Stimulated activated CD4-positive, alpha-beta T cell treated with anti-CD3 and anti-CD28 coated beads, Interleukin-15, amount 100 ng/mL, for 1 hour (primary cell): ENCODE measurements at places on chromosomes 5 and 9.

DNA sequence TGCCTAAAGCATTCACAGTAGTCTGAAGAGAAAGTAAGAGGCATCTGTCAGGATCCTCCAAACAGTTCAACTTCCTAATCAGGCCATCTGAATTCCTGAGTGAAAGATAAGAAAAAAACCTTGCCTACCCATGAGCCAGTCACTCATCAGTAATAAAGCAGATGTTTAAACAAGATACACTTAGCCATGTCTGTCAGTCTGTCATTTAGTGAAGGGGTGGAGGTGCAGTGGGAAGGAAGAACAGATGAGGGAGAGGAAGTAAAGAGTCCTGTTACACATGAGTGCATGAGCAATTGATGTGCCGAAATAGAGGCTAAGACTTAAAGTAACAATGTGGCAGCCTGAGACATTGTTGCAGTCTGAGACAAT is 29.9 kb upstream of the DMRTA1 start:
- DNase-seq, result no peak

DNA sequence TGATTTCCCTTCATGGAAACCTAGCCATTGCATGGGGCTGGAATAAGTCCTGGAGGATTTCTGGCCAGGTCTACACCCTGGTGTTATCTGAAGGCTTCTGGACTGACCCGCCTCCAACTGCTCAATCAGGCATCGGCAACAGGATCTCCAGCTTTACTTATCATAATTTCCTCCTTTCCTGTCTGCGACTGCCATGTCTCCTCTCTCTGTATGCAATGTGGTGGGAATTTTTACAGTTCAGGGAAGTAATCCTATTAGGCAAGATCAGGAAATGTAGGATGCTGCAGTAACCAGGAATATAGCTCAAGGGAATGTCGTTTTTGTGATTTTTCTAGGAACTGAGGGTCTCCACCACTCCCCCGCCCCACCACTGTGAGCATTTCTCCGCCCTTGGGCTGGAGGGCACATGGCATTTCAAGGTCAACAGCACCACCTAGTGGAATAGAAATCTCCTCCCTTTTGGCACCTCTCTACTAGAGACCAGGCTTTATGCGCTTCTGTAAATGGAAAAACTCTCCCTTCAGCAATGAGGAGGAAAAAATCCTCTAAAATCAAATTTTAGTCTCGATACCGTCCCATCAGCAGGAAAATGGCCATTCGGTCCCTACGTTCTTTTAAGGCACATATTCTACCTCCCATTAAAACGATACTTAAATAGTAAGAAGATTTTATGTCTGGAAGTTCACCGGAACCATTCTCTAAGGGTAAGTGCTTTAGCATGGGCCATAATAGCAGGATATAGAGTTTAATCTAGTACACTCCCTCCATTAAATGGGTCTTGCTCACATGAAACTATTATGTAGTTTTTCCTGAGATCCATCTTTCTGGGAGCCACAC is 93.0 kb downstream of the YTHDC2 start:
- no peak for DNase-seq

GRCh38 chr5:165525271-165525670 is 2019.9 kb downstream of the MAT2B start:
- no peak for DNase-seq

DNA sequence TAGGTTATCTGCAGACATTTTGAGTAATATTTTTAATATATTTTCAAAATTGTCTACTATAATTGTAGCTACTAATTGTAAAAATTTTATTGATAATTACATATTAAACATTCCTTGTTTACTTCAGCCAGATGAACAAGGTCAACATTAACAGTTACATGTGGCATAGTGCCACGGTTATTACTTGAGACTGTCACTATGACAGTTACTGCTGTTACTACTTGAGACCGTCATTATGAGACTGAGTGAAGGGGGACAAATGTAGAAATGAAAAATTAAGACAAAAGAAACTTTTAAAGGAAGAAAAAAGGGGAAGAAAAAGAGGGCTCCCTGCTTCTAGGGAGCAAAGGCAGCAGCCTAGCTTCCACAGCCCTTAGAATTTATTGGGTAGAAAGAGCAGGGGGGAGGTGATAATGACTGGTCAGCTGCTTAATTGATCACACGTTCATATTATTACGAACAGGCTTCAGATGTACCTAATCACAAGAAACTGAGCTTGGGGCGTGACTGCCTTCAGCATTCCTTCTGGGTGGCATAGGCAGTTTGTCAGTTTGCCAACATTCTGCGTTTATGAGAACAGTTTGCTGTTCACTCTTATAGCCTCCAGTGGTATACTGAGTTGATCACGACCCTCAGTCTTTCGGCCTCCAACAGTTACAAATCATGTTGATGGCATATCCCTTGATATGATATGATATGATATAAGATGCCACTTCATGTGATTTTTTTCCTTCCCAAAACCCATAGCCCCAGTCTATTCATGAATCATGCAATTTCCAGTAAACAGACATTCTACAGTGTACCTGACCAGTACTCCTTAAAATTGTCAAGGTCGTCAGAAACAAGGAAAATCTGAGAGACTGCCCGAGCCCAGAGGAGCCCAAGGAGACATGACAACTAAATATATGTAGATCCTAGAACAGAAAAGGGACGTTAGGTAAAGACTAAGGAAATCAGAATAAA is 13.1 kb downstream of the MARCHF6 start:
- DNase-seq, result no peak

DNA sequence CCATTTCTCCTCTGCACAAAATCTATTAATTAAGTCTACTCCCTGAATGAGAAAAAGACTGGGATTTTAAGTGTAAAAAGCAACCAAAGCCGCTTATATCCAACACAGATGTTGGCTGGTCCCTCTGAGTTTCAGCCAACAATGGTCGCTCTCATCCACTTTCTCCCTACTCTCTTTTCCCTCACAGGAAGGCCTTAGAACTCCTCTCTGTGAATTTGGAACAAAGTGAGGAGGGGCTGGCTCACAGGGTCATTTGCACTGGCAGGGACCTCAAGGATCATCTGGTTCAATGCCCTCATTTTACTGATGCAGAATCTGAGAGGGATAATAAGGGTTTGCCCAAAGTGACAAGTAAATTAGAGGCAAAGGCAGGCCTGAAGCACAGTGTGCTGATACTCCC is 64.0 kb downstream of the DPYSL3 start:
- no peak for DNase-seq

GRCh38 chr5:96808868-96809558 is 1.3 kb upstream of the ERAP1 start:
- no peak for DNase-seq

GRCh38 chr9:135561391-135562234 is at the start of gene PAEP:
Gene PAEP, plus strand, starts transcription at chr9:135561756.
- DNase-seq, result no peak

- DNase-seq, result no peak
Observed at GRCh38 chr9:125910286-125910685, 163.1 kb downstream of the PBX3 start.

GRCh38 chr5:87665166-87665565 is 252.4 kb upstream of the CCNH start:
- DNase-seq, result no peak

DNA sequence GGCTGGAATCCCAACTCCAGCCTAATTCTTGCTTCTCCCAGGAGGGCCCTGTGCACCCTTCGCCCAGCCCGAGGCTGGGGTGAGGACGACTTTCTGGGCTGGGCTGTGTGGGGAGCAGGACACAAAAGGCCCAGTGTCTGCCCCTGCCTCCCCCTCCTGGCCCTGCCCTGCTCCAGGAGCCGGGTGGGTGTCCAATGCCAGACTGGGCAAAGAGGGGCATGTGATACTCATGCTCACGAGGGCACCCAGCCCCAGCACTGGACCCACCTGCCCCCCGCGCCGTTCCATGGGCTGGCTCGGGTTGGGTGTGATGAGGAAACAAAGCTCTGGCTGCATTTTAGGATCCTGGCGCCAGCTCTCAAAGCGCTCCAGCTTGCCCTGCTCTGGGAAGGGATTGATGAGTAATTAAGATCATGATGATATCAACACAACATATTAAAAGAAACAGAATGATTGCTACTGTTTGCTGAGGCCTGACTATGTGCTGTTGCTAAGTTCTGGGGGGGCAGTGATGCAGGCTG is 30.7 kb downstream of the LHX2 start:
- no peak for DNase-seq

DNA sequence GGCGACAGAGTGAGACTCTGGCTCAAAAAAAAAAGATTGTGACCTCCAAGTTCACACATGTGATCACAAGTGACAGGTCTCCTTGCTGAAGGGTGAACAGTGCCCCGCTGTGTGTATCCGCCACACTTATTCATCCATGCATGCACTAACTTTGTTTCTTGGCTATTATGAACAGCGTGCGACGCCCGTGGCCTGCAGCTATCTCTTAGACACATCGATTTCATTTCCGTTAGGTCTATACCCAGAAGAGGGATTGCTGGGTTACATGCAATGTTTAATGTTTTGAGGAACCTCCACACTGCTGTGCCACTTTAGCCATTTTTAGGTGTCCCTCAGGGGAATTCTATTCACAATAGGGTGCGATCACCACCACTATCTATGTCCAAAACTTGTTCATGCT is 12.1 kb upstream of the EGFL7 start:
- no peak for DNase-seq

DNA sequence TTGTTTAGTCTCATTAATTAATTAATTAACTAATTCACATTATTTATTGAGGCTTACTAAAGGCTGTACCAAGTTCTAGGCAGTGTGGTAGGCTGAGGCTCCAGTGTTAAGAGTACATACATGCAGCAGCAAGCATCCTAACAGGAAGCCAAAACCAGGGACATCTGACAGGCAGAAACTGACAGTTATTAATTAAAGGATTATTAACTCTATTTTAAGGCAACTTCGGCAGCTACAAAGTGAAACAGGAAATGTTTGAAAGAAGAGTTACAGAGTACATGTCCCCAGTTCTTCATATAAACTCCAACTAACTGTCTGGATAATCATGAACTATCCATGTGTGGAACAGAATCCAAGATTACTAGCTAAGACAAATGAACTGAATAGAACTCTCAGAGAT is 39.3 kb upstream of the GABRB2 start:
- DNase-seq, result no peak

GRCh38 chr5:37207802-37208201 is 41.4 kb downstream of the CPLANE1 start:
- no peak for DNase-seq

- peak; percentile 61 for DNase-seq
Observed at GRCh38 chr5:1644810-1645571, 121.2 kb upstream of the LPCAT1 start.

GRCh38 chr5:170302653-170303501 is 5.3 kb upstream of the LCP2 start:
- DNase-seq, result no peak

DNA sequence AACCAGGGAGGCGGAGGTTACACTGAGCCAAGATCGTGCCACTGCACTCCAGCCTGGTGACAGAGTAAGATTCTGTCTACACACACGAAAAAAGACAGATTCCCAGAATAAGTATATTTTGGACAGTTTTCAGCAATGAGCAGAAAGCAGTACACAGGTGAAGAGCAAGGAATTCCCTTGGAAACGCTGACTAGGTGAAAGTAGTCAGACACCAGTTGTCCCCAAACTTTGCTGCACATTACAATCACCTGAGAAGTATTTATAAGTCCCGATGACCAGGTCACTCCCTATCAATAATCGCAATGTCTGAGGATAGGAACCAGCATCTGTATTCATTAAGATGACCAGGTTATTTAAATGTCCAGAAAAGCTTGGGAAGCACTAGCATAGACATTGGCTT is 78.3 kb downstream of the CPLANE1 start:
- no peak for DNase-seq

GRCh38 chr5:10556893-10557746 is 6.8 kb upstream of the ANKRD33B start:
- no peak for DNase-seq

DNA sequence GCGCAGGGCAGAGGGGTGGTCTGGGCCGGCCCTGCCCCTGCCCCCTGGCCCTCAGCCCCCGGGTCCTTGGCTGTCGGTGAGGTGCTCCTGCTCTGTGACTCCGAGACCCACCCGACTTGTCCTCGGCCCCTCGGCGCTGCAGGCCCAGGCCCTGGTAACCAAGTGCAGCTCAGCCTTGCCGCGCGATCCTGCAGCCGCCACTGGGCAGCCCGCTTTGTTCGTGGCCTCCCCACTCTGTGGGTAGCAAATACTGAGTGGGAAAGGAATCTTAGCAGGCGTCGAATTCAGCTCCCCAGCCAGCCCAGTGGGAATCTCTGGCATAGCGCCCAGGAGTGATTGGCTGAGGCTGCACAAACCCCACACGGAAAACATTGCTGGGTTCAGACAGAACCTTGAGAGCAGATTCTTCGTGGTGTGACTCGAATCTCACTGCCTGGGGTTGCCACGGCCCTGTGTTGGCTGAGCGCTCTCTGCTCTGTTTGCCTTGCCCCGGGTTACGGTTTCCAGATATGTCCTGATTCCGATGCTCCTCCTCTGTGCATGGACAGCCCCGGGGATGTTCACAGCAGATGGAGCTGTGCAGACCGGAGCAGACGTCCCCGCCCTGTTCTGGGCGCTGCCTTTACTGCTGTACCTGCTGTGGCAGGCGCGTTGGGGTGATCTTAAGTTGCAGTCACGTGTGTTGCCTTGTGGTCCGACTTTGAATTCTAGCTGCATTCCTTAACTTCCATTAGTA is 13.4 kb upstream of the EXOC3 start:
- no peak for DNase-seq

DNA sequence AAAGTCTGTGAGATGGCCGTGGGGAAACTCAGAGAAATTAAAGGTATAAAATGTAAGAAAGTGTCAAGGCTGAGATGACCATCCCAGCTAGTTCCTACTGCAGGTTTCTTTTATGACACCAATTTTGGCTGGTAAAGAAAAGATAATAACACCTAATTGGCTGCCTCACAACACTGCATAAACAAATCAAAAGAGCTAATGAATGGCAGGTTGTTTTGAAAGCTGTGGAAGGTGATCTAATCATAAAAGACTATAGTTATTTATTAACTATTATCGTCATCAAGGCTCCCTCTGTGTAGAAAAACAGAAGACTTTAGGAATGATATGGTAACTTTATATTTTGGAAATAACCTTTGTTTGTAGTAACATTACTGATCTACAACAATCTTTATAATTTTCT is 3.5 kb upstream of the SPINK5 start:
- DNase-seq, result no peak

DNA sequence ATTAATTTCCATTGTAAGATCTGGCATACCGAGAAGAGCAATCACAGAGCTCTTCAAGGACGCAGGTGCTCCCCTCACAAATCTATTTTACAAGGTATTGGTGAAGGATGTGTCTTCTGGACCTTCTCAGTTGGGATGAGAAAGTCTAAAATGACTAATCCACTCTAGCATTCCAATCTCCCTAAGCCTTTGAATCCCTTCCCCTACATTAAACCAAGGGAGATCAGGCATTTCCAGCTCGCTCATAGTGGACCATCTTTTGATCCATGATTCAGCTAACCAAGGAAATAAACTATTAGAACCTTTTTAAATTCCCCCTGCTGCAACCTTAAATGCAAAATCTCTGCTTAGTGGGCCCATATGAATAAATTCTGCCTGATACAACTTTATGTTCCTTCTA is 95.9 kb upstream of the FBN2 start:
- DNase-seq, result no peak

DNA sequence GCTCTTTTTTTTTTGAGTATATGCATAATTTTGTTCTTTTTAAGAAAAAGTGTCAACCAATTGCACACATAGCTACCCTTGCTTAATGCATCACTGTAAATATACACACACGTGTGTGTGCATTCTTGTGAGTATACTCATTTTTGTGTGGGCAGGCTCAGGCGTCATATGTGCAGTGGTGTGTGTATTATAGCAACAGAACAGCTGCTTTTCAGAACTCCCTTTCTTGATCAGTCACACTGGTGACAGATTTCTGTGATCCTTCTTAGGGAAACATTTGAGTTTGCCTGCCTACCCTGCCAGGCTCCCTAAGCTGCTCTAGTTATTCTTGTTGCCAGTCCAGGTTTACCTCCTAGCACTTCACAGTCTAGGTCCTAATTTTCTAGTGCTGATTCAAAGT is 287.0 kb upstream of the SEMA6A start:
- DNase-seq, result no peak
